ENCODE measurements at places on chromosomes 11 and 22. TPM values are rescaled to one million over a fixed set of nuclear protein-coding genes. Genes with fewer than 3 reads are reported as not detected.

- no peaks in the 10 kb centered on the region for H3K36me3 ChIP-seq
- H3K27me3 ChIP-seq = peaks cover 3% of the 10 kb centered on the region
- H3K4me3 ChIP-seq = no peak overlapping the region
- H3K27ac ChIP-seq = no peak overlapping the region
Observed at GRCh38 chr22:49305214-49305965, 522.3 kb downstream of the BRD1 start.

- H3K36me3 ChIP-seq = peaks cover 33% of the 10 kb centered on the region
- no peak for DNase-seq
- no peak overlapping the region for H3K4me3 ChIP-seq
- peaks cover 40% of the 10 kb centered on the region for H3K4me1 ChIP-seq
- no peak overlapping the region for H3K27ac ChIP-seq
Observed at GRCh38 chr11:77080643-77081210, 14.0 kb downstream of the CAPN5 start.

The SLC22A8 gene
- total RNA-seq = 95.5 TPM

DNA sequence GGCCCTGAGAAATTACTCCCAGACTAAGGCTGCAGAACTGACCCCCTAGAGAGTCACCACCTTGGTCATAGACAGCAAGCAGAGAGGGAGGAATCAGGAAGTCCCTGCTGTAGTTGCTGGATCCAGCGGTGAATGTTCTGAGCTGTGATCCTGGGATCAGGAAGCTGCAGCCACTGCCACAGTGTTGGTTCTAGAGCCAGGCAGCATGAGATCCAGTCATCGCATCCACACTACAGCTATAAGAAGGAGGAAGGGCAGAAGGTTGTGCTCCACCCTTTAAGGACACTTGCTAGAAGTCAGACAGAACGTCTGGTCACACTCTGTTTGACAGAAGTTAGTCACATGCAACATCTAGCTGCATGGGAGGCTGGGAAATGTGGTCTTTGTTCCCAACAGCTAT, 104.7 kb upstream of the OR4B1 start:
- H3K4me1 ChIP-seq = peaks cover 15% of the 10 kb centered on the region
- no peak overlapping the region for H3K27ac ChIP-seq
- H3K27me3 ChIP-seq = no peaks in the 10 kb centered on the region
- H3K4me3 ChIP-seq = no peak overlapping the region
- no peak for DNase-seq
- H3K36me3 ChIP-seq = no peaks in the 10 kb centered on the region

GRCh38 chr11:47248664-47249377, at the start of gene ACP2:
Gene ACP2 (minus strand): TSS chr11:47248814. CDS start chr11:47248789, 25 bp downstream.
- H3K27me3 ChIP-seq = no peaks in the 10 kb centered on the region
- H3K27ac ChIP-seq = peak within 1 kb of the TSS; percentile 87
- peak within 1 kb of the TSS; percentile 92 for H3K4me3 ChIP-seq
- DNase-seq = peak; percentile 80
- H3K4me1 ChIP-seq = peaks cover 19% of the 10 kb centered on the region
